Activated CD4-positive, alpha-beta T cell treated with anti-CD3 and anti-CD28 coated beads, Interleukin-2, Interleukin-4, amounts not matched to agents 100 ng/mL and 50 ng/mL, durations not matched to agents 16 hours and 8 hours (primary cell): ENCODE measurements at places on chromosomes 6 and 20.

- DNase-seq = no peak
Observed at GRCh38 chr6:21710908-21711627, 117.5 kb downstream of the SOX4 start.

DNA sequence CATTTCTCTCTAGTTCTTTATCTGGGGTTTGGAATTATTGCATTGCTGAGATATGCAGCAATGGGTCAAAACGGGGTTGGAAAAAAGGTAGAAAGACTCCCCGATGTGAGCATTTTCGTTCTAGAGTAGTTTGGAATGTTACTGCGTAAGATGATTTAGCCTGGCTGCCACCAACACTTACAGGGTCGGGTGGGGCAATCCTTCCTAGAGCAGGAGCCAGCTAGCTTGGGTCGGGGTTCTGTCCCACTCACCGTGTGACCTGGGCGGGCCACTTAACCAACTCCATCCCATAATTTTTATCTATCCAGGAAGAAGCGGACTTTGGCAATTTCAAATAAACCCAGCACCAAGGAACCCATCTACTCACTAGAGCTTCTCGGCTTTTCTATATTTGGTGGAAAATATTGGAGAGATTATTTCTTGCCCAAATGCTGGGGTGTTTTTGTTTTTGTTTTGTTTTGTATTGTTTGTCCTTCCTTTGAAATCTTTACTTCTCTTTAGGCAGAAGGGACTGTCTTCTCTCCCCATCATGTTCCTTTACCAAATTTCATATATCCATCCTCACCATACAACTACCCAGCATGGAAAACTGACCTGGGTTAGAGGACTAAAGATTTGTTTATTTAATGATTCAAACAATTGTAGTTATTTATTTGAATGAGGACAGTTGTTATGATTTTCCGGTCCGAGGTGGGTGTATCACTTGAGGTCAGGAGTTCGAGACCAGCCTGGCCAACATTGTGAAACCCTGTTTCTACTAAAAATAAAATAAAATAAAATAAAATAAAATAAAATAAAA is 72.4 kb downstream of the GPX5 start:
- DNase-seq = no peak

DNA sequence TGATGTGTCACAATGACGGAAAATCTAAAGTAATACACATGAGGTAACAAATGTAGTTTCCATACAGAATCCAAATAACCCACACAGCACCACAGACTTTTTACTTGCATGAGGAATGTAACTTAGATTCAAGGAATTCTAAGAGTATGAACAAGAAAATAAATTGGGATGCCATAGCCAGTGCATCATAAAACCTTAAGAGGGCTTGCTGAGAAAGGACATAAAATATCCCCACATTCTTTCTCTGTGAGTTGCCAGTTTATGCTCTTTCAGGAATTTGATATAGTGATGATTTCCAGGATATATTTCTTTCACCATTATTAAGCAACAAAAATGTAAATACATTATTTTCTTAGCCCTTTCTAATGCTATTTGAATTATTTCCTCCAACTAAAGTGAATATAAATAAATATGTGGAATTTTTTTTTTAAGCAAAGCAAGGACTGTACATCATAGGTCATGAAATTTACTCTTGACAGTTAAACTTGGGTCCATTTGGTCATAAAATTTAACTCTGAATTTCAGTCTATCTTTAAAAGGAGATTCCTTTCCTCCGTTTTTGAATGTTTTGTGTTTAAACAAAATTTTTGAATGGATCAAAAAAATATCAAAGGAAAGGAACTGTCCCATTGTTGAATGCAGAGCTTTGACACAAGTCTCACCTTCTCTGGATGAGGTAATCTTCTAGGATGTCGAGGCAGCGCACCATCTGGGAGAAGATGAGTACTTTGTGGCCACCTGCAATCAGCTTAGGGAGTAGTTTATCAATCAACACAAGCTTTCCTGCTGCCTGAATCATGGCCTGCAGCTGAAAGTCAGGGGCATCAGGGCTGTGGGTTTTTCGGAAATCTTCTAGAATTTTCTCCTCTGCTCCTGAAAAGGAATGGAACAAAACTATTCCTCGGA is 116.3 kb upstream of the EMILIN3 start:
- DNase-seq = no peak

- DNase-seq = peak; percentile 82
Observed at GRCh38 chr6:28719275-28719940, 193.7 kb downstream of the GPX5 start.

DNA sequence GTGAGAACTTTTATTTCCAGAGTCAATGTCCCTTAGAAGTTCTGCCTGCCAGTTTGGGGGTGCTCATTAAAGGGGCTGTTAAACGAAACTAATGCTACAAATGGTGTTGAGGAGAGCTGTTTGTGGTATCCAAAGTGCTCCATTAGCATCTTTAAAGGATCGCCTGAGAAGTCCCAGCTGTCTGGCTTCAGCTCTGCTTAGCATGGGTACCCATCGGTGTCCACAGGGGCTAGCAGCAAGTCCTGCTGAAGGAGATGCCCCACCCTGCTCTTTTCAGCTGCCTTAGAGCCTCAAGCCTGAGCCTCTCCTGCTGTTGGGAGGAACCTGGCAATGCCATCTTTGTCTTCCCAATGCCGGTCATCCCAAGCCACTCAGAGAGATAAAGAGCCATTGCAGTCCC is 111.1 kb downstream of the FOXO3 start:
- no peak for DNase-seq

DNA sequence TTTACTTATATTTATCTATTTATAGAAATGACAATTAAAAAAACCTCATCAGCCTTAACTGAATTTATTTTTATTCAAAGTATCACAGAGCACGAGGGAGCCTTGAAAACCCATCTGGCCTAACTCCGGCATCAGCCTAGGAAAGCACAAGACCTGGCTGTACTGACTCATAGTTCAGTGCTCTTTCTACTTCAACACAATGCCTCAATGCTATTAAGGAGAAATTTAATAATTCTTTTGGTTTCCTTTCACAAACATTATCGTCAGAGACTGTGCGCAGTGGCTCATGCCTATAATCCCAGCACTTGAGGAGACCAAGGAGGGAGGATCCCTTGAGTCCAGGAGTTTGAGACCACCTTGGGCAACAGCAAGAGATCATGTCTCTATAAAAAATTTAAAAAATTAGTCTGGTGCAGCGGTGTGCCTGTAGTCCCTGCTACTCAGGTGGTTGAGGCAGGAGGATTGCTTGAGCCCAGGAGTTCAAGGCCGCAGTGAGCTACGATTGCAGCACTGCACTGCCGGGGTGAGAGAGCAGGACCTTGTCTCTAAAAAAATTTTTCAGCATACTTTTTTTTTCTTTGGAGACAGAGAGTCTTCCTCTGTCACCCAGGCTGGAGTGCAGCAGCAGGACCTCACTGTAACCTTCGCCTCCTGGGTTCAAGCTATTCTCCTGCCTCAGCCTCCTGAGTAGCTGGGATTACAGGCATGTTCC is 1.9 kb upstream of the SASH1 start:
- no peak for DNase-seq

DNA sequence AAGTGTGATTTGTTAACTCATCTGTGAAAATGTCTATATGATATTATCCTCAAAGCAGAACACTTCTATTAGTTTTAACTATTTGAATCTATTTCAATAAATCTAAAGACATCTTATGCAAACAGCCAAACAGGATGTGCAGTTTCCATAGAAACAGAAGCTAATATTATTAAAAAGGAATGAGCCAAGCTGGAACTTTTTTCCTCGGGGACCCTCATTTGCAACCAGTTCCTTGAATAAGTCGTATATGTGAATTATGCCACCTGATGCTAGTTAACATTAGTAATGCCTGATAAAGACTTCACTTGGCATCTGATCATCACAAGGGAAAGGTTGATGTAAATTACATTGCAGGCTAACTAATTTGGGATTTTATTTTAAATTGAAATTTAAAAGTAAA is 216.9 kb upstream of the SMLR1 start:
- no peak for DNase-seq

GRCh38 chr6:44176762-44177509 is 18.3 kb downstream of the CAPN11 start:
- no peak for DNase-seq

GRCh38 chr6:147776631-147777213 is 268.2 kb downstream of the SAMD5 start:
- no peak for DNase-seq

DNA sequence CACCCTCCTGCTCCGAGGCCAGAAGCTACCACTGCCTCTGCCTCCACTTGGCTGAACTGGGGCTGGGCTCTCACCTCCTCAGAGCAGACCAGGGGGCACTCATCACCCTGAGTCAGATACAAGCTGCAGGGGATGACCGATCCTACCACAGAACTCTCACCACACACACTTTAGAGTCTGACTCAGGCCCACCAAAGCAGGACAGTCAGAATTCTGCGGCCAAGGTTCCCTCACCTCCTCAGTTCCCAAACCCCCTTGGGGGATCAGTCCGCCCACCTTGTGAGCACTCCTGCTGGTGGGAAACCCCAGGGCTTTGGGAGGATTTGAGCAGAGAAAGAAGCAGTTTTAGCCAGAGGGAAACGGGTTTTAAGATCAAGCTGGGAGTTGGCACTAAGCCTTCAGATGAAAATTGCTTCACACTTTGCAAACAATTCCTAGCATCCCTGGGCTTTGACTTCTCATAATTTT is 587.8 kb upstream of the JAG1 start:
- no peak for DNase-seq

GRCh38 chr6:14004258-14004657 is 79.5 kb downstream of the RNF182 start:
- DNase-seq = no peak

DNA sequence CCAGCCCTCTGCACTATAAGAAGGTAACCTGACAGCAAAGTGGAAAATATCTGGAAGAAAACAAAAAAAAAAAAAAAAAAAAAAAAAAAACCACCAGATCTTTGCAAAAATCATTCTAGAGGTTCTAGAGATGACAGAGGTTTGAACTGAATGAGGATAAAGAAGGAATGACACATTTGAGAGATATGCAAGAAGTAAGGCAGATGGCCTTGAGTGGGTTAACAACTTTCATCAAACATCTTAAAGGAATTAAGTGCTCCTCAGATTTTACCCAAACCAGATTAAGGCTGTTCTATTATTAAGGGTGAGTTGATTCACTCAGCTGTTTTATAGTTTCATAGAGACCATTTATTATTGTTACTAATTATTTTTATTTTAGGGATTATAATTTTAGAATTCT is 62.0 kb downstream of the RSPO3 start:
- DNase-seq = no peak

GRCh38 chr20:23116311-23117089 is 30.4 kb upstream of the CD93 start:
- no peak for DNase-seq

- no peak for DNase-seq
Observed at GRCh38 chr20:46416421-46416820, 10.0 kb upstream of the ELMO2 start.

DNA sequence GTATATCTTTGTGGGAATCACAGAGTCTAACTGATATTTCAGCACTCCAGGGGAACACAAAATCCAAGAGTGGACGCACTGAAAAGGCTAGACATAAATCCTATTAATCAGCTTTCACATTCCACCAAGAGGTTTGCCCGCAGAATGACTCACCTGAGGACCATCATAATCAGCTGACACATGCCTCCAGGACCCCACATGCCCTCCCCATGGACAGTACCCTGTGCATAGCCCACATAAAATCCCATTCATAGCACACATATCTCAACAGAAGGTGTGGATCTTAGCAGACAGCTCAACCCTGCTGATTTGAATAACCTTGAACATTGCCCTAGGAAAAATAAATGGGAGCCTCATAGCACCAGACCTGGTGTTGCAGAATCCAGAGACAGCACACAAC is 246.8 kb upstream of the TENT5A start:
- DNase-seq = no peak

- no peak for DNase-seq
Observed at GRCh38 chr20:2767768-2768631, 32.4 kb downstream of the CPXM1 start.

- no peak for DNase-seq
Observed at GRCh38 chr6:132132924-132133639, 181.9 kb upstream of the CCN2 start.

- DNase-seq = no peak
Observed at GRCh38 chr6:2192976-2193375, 52.4 kb downstream of the GMDS start.

- no peak for DNase-seq
Observed at GRCh38 chr6:37867756-37868446, 48.4 kb downstream of the ZFAND3 start.

DNA sequence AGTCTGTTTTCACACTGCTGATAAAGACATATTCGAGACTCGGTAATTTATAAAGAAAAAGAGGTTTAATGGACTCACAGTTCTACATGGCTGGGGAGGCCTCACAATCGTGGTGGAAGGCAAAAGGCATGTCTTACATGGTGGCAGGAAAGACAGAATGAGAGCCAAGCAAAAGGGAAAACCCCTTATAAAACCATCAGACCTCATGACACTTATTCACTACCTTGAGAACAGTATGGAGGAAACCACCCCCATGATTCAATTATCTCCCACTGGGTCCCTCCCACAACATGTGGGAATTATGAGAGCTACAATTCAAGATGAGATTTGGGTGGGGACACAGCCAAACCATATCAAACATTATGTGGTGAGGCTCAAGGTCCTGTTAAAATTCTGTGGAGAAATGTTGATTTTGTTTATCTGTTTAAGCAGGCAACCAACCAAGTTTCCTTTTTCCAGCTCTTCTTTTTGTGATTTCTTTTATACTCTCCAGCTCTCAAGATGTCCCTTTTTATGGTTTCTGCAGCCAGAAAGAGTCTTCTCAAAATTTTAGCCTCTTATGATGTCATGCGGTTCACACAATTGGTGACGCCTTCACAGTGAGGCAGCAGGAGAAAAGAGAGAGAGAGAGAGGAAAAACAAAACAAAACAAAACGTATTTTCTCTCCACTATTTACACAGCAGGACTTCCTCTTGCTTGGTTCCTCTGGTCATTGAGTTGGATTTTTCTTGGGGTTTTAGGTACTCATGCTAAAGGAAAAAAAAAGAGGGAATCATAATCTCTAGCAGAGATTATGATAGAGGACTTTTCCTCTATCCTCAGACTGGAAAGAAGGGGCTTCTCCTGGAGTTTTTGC is 18.0 kb downstream of the AIG1 start:
- no peak for DNase-seq

DNA sequence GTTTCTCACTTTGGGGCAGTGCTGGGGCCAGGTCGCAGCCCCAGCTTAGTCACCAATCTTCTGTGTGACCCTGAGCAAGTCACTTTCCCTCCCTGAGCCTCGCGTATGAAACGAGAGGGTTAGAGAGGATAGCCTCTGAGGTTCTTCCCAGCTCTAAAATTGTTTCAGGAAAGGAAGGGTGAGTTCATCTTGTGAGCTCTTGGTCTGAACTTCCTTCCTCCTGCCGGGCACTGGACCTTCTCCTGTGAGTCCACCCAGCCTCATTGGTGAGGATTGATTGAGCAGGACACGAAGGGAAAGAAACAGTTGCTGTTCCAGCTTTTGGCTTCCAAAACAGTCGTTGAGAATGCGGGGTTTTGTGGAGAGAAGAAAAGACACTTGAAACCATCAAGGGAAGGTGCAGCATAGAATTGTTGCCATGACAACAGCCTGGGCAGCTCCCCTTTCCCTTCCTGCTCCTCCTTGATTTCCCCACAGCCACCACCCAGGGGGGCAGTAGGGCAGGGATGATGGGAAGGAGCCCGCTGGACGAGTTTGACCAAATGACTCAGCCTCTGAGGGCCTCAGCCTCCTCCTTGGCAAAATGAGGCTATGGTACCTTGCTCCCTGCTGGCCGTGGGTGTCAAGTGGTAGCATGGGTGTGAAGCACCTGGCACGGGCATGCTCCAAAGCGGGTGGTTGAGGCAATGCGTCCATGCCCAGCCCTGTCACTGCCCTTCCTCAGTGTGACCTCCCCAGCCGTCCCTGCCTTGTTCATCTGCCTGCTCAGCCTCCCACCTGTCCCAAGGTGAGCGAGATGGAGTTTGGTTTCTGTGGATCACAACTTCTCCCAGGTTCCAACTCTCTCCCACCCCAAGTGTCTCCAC is 107.8 kb downstream of the CDC5L start:
- no peak for DNase-seq
